Anterior cingulate cortex (tissue), 58 donors: ENCODE measurements at places on chromosomes 7 and 10.

DNA sequence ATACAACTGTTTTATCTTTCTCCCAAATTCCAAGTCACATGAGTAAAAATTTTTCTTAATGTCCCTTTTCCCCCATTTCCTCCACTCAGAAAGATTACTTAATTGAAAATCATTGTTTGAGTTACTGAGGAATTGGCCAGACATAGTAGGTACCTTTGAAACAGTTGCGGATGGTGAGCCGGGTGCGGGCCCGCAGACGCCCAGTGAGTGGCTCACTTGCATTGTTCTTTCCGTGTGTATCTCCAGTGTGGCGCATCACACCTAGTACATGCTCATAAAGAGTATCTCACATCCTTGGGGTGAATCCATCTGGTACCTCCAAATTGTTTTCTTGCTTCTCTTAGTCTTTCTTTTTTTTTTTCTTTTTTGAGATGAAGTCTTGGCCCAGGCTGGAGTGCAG, 14.3 kb downstream of the TRRAP start:
- DNase-seq, result no peak

DNA sequence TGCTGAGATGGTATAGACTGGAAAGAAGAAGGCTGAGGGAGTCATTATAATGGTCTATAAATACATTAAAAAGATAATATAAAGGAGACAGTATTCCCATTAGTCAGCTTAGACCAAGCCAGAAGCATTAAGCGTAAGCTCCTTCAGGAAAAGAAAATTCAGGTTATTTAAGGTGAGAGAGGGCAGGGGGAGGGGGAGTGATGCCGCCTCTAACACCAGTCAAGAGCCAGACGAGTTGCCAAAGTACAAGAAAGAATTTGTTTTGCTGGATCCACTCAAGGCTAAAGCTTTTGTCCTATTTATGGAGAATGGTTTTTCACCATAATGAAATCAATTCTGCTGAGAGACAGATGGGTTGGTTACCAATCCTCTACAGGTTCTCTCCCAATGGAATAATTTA, 99.3 kb downstream of the CFAP58 start:
- DNase-seq, result no peak

GRCh38 chr7:95881597-95881996, 109.2 kb downstream of the DYNC1I1 start:
- DNase-seq, result no peak

- no peak for DNase-seq
Observed at GRCh38 chr10:49115015-49115795, at the start of gene VSTM4. Gene VSTM4, minus strand, starts transcription at chr10:49115522. Its CDS starts 37 bp downstream, at chr10:49115485.

DNA sequence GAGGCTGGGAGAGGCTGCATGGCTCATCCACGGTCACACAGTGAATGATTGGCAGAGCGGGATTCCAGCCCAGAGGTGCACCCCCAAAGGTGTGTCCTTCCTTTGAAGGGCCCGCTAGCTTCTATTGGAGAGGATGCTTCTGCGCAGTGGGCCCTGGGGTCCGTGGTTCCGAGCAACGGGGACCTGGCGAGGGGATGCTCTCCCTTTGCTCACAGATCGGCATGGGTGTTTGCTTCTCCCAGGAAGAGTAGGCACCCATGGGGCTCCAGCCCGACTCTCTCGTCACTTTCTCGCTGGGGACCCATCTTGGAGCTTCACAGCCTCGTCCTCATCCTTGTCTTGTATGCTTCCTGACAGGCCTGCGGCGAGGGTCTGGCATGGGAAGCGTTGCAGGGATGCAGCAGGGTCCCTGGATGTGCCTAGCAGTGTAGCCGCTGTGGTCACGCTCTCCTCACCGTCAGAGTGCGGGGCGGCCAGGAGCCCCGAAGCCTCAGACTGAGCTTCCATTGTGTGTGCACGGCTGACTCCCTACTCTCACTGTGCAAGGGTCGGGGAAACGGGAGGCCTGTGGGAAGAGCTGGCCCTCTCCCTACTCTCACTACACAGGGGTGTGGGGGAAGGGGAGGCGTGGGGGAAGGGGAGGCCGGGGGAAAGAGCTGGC, 538.5 kb upstream of the FOXK1 start:
- DNase-seq, result no peak

DNA sequence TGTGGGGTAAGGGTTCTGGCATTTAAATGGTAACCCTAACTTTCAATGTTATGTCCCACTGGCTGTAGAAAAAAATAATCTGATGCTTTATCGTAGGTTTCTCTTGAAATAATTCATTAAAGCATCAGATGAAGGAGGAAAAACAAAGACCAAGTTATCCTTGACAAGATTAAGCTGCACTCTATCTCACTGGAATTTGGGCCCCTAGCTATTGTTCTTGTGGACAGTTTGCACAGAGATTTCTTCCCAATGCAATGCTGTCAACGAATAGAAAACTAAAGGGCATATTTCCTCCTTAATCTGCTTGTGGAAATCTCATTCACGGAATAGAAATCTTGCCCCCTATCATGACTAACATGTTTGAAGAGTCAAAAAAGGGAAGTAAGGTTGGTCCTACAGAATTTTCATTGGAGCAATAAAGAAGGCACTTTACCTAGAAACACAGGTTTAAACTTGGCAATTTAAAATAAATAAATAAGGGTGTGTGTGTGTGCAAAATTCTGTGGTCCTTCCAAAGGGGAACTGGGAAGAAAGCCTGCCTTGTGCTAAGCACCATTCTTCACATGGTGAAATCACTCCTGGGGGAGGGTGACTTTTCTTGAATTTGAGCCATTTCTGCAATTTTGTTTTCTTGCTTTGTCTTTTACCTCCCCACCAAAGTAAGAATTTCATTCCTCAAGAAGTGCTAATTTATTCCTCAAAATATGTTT, 242.8 kb downstream of the GLI3 start:
- DNase-seq, result no peak

DNA sequence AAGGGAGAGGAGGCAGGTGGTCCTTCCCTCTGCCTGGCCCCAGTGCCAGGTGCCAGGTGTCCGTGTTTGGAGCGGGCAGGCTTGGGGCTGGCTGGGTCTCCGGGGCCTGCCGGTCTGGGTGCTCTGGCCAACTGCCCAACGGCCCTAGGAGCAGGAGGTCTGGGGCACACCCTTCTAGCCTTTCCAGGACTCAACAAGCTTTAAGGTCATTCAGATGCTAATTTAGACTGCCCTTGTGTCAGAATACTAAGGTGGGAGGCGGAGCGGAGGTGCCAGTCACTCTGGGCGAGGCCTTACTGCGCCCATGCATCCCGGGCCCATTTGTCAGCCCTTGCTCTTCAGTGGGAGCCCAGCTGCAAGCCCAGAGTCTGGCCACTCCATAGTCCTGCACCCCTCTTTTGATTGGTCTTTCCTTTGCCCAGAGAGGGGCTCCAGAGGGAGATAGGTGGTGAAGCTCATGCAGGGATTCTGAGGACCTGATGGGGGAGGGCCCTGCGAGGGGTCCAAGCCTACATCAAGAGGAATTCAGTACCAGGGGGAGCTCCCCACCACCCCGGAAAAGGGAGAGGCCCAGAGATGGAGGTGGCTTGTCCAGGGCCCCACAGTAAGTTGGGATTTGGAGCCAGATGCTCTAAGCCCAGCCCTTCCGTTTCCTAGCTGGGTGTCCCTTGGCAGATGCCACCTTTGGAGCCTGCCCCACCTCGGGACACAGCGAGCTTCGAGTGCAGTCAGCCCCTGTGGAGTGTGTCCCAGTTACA, 1.3 kb downstream of the PGAM2 start:
- no peak for DNase-seq

- DNase-seq, result no peak
Observed at GRCh38 chr7:138154661-138155060, 78.4 kb downstream of the AKR1D1 start.

GRCh38 chr10:33150146-33150545, 184.3 kb downstream of the NRP1 start:
- DNase-seq, result no peak

DNA sequence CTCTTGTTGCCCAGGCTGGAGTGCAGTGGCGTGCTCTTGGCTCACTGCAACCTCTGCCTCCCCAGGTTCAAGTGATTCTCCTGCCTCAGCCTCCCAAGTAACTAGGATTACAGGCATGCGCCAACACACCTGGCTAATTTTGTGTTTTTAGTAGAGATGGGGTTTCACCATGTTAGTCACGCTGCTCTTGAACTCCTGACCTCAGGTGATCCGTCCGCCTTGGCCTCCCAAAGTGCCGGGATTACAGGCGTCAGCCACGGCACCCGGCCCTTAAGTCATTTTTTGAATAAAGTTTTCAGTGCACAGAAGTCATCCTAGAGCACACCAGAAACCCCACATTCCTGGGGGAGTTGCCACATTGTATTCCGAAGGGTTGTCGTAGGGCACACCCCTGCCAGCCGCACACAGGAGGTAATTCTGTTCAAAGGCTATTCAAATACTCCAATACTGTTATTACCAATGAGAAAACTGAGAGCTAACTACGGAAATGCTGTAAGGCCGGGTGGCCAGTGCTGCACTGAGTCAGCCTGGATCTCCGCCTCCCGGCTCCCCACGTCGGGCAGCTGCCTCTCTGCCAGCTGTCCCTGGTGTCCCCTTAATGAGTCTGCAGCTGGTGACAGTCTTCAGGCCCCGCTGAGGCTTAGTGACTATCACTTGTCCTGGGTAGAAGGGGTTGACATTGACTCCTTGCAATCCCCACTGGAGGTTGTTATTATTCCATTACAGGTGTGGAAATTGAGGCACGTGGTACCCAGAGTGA, 8.6 kb upstream of the RFC2 start:
- no peak for DNase-seq

DNA sequence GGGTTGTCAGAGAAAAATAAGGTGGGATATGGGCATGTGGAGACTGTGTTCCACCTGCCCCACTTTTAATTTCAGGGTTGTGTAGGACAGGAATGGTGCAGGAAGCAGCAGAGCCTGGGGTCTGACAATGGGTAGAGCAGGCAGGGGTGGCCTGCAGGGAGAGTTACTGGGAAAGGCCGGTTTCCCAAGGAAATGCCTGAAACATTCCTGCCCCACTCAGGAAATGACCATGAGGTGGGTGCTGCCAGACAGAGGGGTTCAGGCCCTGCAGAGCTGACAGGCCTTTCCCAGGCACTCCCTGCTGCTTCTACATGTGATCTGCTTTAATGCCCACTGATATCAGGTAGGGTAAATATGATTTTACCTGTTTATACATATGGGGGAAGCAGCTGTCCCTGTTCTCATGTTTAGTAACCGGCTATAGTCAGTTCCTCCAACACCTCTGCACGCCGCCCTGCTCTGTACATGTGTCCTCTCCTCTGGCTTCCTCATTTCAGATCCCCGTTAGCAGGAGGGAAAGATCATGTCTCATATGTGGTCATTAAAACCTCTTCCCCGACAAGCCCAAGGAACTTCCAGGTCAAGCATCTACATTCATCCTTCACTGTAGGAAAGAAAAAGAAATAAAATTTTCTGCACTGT, 118.6 kb upstream of the PRSS58 start:
- no peak for DNase-seq

GRCh38 chr7:49425277-49425818, 348.1 kb upstream of the VWC2 start:
- DNase-seq, result no peak

- no peak for DNase-seq
Observed at GRCh38 chr10:65291286-65291685, 1634.5 kb upstream of the LRRTM3 start.

DNA sequence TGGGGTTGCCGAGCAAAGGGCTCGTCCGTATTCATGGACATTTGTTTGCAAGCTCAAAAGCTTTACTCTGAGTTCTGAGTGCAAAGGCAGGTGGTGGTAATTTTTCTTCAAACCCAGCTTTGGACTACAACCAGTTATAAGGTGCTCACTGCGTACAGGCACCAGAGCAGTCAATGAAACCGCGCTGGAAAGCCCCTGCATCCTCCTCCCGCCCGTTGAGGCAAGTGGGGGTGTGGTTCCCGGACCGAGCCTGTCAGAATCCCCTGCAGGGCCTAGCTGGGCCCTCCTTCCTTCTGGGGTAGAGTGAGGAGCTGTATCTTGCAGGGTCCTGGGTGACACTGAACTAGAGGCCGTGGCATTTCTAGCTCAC, 22.3 kb downstream of the AMZ1 start:
- no peak for DNase-seq

- no peak for DNase-seq
Observed at GRCh38 chr7:94355454-94355853, 39.2 kb upstream of the COL1A2 start.

DNA sequence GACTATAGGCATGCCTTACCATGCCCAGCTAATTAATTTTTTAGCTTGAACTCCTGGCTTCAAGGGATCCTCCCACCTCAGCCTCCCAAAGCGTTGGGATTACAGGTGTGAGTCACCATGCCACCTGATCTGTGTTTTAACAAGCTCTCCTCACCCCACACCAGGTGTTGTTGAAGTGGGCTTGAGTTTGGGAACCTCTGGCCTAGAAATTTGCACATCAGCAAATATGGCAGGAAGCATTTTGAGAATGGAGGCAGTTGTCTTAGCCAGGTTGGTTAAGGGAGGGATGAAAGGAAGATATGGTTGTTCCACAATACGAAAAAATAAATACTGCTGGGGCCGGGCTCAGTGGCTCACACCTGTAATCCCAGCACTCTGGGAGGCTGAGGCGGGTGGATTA, 433.1 kb downstream of the TYW1 start:
- DNase-seq, result no peak

DNA sequence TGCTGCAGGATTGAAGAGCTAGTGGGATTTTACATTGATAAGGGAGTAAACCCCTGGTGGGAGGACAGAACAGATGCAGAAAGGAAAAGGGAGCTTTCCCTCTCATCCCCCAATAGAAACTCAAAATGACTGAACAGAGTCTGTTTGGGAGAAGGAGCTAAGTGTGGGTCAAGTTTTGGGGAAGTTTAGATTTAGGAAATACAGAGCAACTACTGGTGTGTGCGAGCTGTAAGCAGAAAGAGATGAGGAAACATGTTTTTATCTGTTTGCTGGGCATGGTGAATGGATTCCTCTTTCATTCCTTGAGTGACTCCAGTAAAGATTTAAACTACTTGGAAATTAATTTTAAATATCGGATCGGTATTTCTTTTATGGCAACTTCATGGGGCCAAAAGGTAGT, 132.7 kb downstream of the AOAH start:
- DNase-seq, result no peak

- DNase-seq, result no peak
Observed at GRCh38 chr10:110326351-110327032, 21.8 kb upstream of the SMNDC1 start.

DNA sequence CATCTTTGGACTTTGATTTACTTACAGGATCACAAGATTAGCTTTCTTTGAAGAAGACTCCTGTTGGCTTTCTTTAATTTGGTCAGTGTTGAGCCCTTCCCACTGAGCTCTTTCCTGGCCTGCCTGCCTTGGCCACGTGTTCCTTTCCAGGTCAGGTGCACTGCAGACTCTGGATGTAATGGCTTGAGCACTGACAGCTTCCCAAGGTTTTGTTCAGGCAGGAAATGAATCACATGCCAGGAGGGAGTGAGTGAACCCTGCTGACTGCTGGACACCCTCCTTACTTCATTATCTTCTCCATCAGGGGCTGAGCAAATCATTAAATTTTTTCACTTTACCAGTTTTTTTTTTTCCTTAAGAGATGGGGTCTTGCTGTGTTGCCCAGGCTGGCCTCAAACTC, 29.8 kb downstream of the SNX10 start:
- no peak for DNase-seq

GRCh38 chr10:66586073-66586472, 339.8 kb upstream of the LRRTM3 start:
- no peak for DNase-seq

GRCh38 chr7:147858421-147858820, 732.1 kb upstream of the C7orf33 start:
- DNase-seq, result no peak
